ENCODE measurements at places on chromosomes 6 and 20.

GRCh38 chr6:122014961-122015360, 384.5 kb upstream of the HSF2 start:
- no peak for DNase-seq

GRCh38 chr20:18255526-18255925, 32.8 kb upstream of the ZNF133 start:
- no peak for DNase-seq

DNA sequence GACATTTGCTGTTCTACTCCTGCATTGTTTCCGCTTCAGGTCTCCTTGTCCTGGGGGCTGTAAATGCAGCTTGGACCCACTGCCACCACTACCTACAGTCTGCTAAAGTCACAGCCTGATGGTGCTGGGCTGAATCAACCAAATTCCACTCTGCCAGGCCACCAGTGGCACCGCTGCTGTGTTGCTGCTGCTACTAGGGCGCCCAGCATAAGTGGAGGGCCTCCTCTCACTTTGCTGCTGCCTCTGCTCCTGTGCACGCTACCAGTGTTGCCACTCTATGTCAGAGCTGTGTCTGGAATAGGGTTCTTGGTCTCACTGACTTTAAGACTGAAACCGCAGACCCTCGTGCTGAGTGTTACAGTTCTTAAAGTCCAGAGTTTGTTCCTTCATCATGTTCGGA, 1.4 kb upstream of the SSR1 start:
- DNase-seq = no peak

- DNase-seq = no peak
These were observed 74.6 kb upstream of the XRN2 start for GRCh38 chr20:21228511-21228910.

GRCh38 chr6:24672620-24673182, 5.8 kb downstream of the ACOT13 start:
- DNase-seq = no peak

- peak; percentile 73 for DNase-seq
These were observed 41.3 kb downstream of the TXLNB start for GRCh38 chr6:139250296-139251044.

GRCh38 chr6:69696273-69696672, 100.5 kb downstream of the LMBRD1 start:
- DNase-seq = no peak

- DNase-seq = no peak
These were observed 11.9 kb downstream of the SLX4IP start for GRCh38 chr20:10447028-10447427.

GRCh38 chr6:144295211-144295610, 10.1 kb downstream of the UTRN start:
- no peak for DNase-seq

- DNase-seq = no peak
These were observed 1.4 kb upstream of the EEF1A2 start for GRCh38 chr20:63500151-63500901.

DNA sequence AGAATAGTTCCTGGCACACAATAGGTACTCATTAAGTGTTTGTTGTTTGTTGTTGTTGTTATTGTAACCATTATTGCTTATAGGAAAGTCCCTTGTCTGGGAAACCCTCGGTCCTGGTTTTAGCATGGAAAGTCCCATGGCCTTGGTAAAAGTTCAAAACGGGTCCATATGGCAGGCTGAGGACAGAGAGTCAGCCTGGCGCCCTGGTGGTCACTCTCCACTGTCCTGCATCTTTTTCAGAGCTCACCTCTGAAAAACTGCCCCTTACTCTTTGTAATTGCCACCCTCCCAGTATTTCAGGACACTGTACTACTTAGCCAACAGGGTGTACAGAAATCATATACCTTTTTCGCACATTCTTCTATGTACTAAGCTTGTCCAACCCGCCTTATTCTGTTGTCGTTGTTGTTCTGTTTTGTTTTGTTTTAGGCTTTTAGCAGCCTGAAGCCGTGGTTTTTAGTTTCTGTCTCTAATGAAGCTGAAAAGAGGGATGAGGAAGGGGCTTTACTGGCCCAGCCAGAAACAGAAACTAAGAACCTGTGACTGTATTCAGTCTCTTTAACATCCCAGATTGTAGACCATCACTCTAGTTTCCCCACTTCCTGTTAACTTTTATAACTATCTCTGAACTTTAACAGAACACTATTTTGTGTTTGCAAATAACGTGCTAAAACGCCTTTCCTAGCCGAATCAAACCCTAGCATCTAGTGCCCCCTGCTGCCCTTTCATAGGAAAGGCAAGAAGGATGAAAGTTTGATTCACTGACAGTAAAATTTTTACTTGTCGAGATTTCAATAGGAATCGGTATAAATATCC, 7.6 kb upstream of the TMEM14A start:
- no peak for DNase-seq

- no peak for DNase-seq
These were observed 17.9 kb upstream of the MAP7 start for GRCh38 chr6:136568129-136568528.

- DNase-seq = no peak
These were observed 14.4 kb downstream of the GSS start for GRCh38 chr20:34941226-34941625.

DNA sequence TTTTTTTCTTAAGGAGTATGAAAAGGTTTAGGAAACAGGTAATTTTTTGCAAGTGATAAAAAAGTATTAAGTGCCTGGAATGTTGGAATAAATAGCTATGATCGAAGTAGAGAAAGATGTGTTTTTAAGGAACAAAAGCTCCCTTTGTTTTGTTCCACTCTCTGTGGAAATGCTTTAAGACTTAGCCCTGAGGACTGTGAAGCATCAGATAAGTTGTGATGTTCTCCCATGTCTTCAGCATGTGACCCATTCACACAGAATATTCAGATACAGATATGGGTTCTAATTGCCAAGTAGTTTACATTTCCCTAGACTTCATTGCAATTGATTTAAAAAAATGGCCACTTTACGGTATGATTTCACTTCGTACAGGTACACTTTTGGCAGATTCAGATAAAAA, 80.6 kb downstream of the KCNQ5 start:
- DNase-seq = no peak

- DNase-seq = no peak
These were observed 115.3 kb upstream of the GMDS start for GRCh38 chr6:2360716-2361115.

- DNase-seq = no peak
These were observed 60.9 kb downstream of the SAMD3 start for GRCh38 chr6:130161683-130162404.

DNA sequence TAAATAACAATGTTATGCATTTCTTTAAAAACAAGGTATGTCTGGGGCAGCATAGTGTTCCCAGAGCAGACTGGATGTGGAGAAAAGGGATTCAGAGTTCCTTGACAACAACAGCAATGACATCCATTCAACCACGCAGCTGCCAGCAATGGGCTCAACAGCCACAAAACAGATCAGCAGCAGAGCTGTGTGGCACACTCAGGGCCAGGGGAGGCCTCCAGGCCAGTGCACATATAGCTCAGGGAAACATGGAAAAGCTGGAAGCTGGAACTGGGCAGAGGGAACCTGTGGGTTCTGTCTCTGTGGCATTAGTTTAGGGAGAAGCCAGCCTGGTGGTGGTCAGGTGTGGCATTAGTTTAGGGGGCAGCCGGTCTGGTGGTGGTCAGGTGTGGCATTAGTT, 148.3 kb downstream of the SMOC2 start:
- no peak for DNase-seq

GRCh38 chr20:56628873-56629463, at the start of gene TFAP2C:
Gene TFAP2C (plus strand): TSS chr20:56629306. CDS start chr20:56629545, 239 bp downstream.
- DNase-seq = peak; percentile 86

GRCh38 chr6:92577077-92577719, 842.2 kb downstream of the EPHA7 start:
- peak; percentile 46 for DNase-seq

DNA sequence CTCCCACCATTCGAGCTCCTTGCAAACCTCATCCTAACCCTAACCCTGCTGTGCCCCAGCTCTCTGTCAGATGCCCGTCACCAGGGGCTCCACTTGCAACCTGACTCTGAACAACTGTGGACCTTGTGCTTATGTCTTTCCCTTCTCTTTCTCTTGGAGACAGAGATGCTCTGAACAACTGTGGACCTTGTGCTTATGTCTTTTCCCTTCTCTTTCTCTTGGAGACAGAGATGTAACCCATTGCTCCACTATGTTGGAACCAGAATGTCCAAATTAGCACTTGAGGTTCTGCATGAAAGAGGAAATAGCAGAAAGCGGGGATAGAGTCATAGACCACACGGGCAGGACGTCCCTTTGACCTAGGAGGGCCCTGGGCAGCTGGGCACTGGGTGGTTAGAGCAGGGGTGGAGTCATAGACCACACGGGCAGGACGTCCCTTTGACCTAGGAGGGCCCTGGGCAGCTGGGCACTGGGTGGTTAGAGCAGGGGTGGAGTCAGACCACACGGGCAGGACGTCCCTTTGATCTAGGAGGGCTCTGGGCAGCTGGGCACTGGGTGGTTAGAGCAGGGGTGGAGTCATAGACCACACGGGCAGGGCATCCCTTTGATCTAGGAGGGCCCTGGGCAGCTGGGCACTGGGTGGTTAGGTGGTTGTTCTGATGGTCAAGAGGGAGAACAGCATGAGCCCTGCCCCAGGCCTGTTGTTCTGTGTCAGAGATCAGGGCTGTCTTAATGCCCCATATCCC, 22.2 kb downstream of the PCMTD2 start:
- no peak for DNase-seq

DNA sequence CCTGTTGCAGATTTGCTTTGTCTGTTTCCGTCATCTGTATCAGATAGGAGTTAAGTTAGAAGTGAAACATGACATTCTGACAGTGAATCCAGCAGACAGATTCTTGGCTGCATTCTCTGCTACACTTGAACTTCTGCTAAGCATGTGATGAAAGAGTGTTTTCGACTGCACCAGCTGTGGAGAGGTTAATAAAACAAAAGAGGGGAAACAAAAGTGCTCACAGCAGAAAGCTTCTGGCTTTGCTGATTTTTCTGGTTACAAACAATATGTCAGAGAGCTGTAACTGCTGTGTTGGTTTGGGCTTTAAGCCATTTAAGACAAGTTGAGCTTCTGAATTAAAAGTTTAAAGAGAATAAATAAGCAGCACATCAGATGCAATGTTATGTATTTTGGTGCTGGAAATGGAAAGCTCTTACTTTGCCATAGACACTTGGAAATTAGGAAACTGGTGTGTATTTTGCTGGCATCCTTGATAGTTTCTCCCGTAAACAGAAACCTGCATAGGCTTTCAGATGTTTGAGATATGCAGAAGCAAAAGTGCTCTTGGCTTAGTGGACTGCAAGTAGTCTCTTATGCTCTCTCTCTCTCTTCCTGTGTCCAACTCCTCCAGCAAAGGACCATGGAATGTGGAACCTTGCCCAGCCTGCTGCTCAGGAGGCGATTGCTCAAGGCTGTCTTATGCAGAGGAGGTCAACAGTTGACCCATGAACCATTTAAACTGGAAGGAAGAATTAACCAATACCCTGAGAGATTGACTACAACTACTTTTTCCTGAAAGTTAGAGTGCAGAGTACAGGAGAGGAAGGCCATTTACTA, 104.9 kb downstream of the RPS12 start:
- no peak for DNase-seq

DNA sequence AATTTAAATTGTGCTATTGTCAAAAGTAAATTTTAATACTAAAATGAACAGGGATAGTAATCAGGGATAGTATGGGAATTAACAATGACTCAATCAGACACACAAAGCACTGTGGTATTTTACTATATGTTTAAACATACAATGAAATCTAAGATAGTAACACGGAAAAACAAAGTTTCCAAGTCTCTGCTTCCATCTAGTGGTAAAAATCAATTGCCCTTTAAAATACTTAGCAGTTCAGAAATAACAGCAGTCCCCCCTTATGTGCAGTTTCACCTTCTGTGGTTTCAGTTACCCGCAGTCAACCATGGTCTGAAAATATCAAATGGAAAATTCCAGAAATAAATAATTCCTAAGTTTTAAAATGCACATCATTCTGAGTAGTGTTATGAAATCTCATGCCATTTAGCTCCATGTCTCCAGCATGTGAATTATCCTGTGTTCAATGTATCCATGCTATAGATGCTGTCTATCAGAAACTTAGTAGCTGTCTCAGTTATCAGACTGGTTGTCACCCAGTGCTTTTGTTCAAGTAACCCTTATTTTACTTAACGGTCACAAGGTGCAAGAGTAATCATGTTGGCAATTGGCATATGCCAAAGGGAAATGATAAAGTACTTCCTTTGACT, 58.5 kb downstream of the AHI1 start:
- DNase-seq = no peak

GRCh38 chr6:3719462-3720308, 31.8 kb downstream of the PXDC1 start:
- DNase-seq = no peak

- DNase-seq = no peak
These were observed 76.7 kb downstream of the RNF182 start for GRCh38 chr6:14001329-14002012.

GRCh38 chr6:165266191-165266590, 43.2 kb downstream of the C6orf118 start:
- no peak for DNase-seq

DNA sequence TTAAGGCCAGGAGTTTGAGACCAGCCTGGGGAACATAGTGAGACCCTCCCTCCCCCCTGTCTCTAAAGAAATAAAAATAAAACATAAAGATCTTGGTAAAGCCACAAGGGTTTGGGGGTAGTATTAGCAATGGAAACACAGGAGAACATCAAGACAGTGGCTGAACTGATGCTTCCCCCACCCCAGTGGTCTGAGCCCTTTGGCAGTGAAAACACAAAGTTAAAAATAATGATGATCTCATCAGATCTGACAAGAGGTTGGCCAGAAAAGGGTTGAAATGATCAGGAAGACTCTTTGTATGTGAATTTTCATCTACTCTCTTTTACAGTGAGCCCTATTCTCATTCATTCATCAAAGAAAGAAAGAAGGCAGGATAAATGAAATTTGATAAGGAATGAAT, 93.7 kb downstream of the KCNB1 start:
- no peak for DNase-seq

GRCh38 chr6:157614026-157614568, 208.9 kb upstream of the SNX9 start:
- DNase-seq = no peak

GRCh38 chr6:170136541-170137175, 154.2 kb downstream of the DLL1 start:
- DNase-seq = peak; percentile 32

DNA sequence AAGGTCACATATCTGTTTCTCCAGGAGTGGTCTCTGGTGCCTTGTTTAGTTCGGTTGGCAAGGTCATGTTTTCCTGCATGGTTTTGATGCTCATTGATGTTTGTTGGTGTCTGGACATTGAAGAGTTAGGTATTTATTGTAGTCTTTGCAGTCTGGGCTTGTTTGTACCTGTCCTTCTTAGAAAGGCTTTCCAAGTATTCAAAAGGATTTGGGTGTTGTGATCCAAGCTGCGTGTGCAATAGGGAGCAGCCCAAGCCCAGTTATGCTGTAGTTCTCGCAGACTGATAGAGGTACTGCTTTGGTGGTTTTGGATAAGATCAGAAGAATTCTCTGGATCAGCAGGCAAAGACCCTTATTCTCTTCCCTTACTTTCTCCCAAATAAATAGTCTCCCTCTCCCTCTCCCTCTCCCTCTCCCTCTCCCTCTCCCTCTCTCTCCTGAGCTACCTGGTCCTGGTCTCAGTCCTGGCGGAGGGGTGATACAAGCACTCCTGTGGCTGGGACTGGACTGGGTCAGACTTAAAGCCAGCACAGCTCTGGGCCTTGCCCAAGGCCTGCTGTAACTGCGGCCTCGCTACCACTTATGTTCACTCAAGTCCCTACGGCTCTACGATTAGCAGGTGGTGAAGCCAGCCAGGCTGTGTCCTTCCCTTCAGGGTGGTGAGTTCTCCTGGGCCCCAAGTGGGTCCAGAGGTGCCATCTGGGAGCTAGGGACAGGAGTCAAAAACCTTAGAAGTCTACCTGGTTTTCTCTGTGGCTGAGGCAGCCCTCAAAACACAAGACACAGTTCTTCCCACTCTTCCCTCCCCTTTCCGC, 27.3 kb upstream of the GRM4 start:
- no peak for DNase-seq

GRCh38 chr6:17851720-17852161, 135.7 kb downstream of the KIF13A start:
- no peak for DNase-seq

Data from ecto neural progenitor cell (in vitro differentiated cells).